ENCODE measurements at places on chromosomes 12 and 14.

GRCh38 chr12:65501093-65501621, 222.7 kb downstream of the MSRB3 start:
- no peak for DNase-seq

DNA sequence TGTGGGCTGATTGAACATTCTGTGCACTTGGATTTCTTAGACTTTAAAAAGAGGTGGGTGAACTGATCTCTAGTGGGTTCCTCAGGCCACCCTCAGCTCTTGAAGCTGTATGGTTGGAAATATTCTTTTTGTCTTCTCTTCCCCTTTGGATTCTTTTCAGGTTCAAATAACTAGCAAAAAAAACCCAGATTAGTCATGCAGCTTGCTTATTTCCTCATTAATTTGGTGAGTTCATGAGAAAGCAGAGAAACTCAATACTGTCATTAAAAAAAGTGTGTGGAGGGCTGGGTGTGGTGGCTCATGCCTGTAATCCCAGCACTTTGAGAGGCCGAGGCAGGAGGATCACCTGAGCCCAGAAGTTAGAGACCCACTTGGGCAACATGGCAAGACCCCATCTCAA, 183.4 kb downstream of the ESR2 start:
- DNase-seq, result no peak

GRCh38 chr14:57189070-57189469, 79.6 kb downstream of the EXOC5 start:
- DNase-seq, result no peak

DNA sequence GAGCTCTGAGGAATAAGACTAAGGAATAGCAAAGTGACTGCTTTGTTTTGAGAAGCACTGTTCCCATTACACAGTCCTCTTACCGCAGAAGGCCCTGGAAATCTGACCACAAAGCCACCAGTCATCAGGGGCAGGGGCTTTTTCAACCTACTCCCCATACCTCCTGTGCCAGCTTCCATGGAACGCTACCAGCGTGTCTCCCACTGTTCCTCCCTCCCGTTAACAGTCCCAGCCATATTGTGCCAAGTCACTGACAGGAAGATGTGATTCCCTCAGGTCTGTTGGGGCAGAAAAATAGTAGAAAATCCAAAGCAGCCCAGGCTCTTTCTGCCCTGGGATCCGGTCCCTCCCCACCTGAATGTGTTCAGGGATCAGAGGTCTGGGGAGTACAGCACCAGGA, 46.6 kb upstream of the VPS33A start:
- DNase-seq, result no peak

- DNase-seq, result no peak
Measured at GRCh38 chr12:19095756-19096480, 33.6 kb upstream of the PLEKHA5 start.

DNA sequence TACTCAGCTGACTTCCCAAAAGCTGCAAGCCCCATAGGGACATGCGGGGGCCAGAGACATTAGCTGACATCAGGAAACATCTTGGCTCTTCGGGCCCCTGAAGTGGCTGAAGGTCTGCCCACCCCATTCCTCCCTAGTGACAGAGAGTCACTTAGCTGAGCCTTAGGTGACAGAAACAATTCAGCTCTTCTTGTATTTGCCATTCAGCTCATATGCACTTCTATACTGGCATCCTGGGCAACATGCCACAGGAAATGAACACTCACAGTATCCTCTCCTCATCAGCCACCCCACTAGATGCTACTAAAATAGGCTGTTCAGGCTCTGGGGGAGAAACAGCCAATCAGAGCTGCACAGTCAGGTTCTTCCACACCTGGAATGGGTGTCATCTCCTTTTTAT, 3.4 kb downstream of the DCTN2 start:
- DNase-seq, result no peak

DNA sequence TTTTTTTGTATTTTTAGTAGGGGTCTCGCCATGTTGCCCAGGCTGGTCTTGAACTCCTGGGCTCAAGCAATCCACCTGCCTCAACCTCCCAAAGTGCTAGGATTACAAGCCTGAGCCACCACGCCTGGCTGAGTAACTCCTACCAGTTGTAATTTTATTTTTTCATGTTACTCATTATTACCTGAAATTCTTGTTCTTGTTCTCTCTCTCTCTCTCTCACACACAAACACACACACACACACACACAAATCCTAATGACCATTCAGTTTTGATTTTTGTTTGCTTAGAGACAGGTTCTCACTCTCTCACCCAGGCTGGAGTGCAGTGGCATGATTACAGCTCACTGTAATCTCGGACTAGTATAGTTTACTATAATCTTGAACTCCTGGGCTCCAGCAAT, 30.2 kb downstream of the DNAL1 start:
- no peak for DNase-seq

DNA sequence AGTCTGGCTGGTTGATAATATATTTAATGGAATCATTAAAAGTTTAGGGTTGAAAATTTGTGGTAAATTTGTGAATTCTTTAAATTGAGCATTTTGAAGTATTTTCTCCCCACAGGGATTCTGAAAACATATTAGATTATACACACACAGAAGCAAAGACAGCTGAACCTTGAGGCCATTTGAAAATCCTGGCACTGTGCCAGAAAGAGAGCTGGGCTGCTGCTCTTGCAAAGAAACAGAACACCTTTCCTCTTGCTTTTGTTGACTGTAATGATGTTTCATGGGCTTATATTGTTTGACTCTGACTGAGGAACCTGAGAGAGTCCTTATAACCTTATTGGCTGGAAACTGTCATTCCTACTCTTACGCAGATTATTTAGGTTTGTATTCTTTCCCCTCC, 4.8 kb downstream of the RNF34 start:
- DNase-seq, result no peak

DNA sequence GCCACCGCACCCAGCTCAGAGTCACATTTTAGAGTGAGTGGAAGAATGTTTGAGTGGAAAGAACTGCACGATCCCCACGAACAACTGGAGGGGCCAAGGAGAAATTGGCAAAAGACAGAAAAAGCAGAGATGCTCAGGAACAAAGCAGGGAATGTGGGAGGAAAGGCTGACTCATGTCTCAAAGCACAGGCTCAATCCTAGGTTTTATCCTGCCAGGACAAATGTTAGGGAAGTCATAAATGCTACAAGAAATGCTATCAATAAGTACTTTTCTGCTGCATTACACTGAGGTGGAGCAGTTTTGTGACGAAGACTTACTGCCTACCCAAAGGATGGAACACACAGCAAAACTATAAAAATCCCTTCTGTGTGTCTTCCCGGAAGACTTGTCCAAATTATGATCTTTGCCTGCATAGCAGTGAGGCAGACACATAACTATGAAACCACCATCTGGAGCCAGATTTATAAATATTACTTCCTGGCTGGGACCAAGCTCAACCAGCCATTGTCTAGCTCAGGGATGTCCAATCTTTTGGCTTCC, 26.7 kb downstream of the NIN start:
- no peak for DNase-seq

GRCh38 chr14:92496191-92496857, 17.3 kb upstream of the RIN3 start:
- DNase-seq, result no peak

DNA sequence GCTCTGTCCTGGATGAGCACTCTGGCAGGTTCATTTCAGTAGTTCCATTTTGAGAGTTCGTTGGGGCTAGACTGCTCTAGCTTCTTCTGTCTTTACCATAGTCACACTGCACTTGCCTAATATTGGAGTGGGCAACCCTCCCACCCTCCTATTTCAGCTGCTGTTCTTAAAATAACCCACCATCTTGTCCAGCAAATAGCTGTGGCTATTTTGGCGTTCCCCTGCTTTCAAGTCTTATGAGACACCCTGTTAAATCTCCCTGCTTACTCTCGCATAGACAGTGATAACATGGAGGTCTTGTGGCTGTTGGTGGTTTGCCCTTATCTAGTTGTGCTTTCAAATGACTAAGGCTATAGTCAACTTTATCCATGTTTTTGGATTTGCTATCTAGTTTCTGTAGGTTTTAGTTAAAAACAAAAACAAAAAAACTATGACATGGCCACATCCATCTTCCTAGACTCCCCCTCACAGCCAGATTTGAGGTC, 65.5 kb downstream of the LRP6 start:
- DNase-seq, result no peak

- DNase-seq, result no peak
Measured at GRCh38 chr14:51566831-51567582, 84.7 kb upstream of the FRMD6 start.

DNA sequence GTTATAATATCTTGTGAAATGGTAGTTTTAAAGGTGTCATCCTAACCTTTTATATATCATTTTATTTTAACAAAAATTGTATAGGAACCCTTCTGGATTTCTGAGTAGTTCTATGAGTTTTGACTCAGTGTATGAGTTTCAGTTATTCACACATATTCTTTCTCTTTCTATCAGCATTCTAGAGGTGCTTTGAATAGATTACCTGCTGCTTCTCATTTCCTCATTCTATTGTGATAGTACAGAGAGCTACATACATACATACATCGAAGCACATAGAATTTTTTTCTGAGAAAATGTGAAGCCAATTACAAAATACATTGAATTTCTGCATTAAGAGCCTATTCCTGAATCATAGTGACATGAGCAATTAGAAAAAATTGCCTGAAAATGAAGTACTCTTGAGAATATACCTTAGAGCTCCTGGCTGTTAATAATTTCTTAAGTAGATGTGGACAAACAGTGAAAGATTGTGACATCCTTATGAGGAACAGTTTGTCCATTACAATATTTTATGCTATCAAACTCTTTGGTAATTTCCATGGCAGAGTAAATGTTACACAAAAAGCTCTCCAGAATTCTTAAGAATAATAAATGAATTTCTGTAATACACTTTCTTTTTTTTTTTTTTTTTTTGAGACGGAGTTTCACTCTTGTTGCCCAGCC, 556.6 kb downstream of the TRHDE start:
- DNase-seq, result no peak

DNA sequence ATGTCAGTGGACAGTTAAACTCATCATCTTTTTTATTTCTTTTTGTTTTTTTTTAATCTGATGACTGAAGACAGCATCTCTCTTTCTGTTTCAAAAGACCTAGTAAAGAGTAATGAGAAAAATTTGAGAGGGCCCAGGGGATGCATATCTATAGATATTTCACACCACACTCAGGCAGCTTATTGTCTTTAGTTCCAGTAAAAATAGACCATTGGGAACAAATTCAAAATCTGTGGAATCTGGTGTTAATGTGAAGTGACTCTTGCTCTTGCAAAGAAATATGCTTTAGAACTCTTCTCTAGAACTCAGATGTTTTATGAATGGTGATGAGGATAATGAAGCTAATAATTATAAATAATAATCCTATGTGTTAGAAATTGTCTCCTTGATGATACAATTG, 214.5 kb upstream of the ATP2B1 start:
- DNase-seq, result no peak

- DNase-seq, result no peak
Measured at GRCh38 chr12:32567296-32567674, 111.8 kb upstream of the DNM1L start.

- no peak for DNase-seq
Measured at GRCh38 chr12:94263905-94264561, 115.7 kb downstream of the PLXNC1 start.

DNA sequence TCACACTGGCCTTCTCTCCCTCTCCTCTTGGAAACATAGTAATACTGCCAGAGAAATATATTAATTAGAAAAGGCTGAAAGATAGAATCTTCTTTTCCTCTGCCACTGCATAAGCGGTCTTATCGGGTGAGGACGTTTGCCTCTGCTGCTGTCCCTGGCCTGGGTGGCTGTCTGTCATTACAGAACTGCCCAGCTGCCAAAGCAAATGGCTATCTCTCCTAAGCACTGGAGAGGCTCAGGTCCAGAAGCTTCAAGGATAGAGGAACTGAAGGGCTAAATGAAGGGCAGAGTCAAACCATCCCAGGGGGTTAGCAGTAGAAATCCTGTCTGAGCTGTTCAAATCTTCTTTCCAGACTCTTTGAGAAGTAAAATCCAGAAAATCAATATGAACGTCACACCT, 198.6 kb upstream of the CAND1 start:
- DNase-seq, result no peak

DNA sequence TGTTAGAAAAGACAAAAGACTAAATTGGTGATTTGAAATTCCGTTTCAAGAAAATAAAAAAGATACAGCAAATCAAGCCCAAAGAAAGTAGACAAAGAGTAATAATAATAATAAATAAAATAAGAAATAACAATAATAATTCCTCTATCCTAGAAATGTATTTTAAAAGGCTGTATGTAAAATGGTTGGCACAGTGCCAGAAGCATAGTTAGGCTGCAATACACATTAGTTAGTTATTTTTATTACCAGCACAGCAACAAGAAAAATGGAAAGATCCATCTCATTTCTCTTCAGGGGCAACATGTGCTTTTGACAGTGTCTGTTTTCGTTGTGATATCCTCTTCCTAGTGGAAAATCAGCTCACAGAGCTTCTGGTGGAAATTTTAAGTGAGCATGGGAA, 174.1 kb upstream of the TMTC1 start:
- no peak for DNase-seq

DNA sequence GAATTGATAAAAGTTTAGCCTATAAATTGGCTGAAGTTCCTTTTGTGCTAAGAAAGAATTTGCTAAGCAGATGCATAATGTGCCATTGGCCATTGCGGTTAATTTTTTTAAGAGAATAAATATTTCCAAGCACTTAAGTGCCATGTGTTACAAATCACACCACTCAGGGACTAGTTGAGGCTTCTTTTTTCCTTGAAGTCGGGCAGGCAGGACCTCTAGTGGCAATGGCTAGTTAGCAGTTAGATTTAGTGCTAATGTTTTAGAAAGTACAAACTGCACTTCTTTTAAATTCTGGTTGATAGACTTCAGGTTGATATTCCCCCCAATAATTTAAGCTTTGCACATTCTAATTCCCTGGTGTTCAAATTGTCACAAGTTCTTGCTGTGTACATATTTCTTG, 294.3 kb downstream of the APAF1 start:
- peak; percentile 3 for DNase-seq

DNA sequence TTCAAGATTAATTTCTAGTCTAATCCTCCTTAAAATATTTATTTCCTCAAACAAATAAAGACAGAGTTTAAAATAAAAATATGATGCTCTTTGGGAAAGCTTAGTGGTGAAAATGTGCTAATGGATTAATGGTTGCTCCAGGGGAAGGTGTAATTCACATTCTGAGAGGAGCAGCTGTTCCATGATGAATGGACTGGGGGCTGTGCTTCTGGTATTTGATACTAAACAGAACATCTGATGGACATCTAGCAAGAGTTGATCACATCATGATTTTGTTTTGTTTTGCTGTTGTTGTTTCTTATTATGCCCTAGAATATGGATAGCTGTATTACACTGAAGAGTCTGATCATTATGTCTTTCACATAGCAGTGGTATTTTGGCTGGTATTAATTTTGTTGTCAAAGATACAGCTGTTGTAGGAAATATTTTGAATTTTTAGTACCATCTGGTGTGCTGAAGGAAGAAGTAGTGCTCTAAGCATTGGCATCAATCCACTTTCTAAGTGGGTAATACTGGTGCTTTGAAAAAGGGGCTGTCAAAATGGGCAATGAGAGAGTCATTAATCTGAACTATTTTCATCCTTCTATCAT, 296.4 kb downstream of the ADAMTS20 start:
- no peak for DNase-seq
